Left ventricle myocardium superior (tissue), 1 donor: ENCODE measurements at places on chromosomes 5 and 9. TPM values are rescaled to one million over a fixed set of nuclear protein-coding genes. Genes with fewer than 3 reads are reported as not detected.

The TLX3 gene
- not detected for total RNA-seq

The PCA3 gene
- not detected for total RNA-seq

The OGN gene
- total RNA-seq: 8.1 TPM

The INSL6 gene
- total RNA-seq: not detected

The DPYSL3 gene
- total RNA-seq: 19.5 TPM

The PCDHB15 gene
- 2.6 TPM for total RNA-seq

The PARP8 gene
- 6.2 TPM for total RNA-seq

The PMPCA gene
- total RNA-seq: 77.8 TPM

The GNA14 gene
- total RNA-seq: 1.7 TPM

The RAB3C gene
- 0.84 TPM for total RNA-seq

The SLC27A6 gene
- 52.2 TPM for total RNA-seq

The SPAAR gene
- total RNA-seq: 9.8 TPM

GRCh38 chr5:95350631-95351030, 40.5 kb upstream of the FAM81B start:
- DNase-seq: no peak

DNA sequence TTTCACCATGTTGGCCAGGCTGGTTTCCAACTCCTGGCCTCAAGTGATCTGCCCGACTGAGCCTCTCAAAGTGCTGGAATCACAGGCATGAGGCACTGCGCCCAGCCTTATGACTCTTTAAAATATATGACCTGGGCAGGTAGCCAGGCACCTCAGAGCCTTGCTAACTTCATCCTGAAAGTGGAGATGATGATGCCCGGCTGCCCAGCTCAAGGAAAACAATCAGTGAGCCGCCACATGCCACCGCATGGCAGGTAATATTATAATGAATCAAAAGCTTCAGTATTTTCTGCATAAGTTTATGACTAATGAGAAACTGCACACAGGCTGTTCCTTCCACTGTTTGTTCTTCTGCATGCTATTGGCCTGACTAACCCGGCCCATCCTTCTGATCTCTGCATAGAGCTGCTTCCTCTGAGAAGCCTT, 30.4 kb upstream of the DMRT1 start:
- peak; percentile 59 for DNase-seq

DNA sequence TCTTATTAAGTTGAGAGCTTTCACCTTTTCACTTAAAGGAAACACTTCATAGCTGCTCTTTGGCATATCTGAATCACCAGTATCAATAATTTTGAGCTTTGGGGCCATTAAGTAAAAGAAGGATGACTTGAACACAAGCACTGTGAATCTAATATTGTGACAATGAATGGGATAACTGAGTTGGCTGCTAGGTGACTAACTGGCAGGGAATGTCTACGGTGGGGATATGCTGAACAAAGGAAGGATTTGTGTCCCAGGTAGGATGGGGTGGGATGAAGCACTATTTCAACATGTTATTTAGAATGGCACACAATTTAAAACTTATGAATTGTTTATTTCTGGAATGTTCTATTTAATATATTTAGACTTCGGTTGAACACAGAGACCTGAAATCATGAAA, 123.6 kb downstream of the TEX10 start:
- DNase-seq: no peak

GRCh38 chr5:31270396-31270795, 76.9 kb downstream of the CDH6 start:
- no peak for DNase-seq

GRCh38 chr9:109476642-109477257, 21.4 kb downstream of the PTPN3 start:
- no peak for DNase-seq

- no peak for DNase-seq
These were observed 74.7 kb upstream of the DAPK1 start for GRCh38 chr9:87422999-87423398.

- peak; percentile 99 for DNase-seq
These were observed at the start of gene LYSMD3 for GRCh38 chr5:90529194-90529938. Gene LYSMD3, minus strand, starts transcription at chr5:90529584. Its CDS starts 4,295 bp downstream, at chr5:90525289.

DNA sequence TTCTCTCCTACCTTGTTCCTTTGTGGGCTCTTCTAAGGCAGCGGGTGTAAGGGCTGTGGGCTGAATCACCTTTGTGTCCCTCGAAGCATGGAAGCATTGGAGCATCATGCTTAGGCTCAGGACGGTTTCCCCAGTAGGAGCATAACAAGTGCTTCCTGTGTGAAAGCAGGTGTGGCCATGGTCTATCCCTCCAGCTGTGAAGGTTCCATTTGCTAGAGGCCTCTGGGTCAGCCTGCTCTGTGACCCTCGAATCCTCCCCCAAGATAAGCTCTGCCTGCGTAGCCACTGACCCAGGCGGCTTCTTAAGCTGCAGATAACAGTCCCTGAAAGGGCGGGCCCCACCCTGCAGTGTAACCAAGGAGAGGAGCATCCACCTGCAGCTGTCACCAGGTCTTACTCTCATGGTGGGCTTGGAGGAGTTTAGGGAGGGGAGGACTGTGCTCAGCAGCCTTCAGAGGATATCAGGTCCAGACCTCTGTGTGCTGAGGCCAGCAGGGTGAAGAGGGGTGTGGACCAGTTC, 8.4 kb upstream of the NDST1 start:
- no peak for DNase-seq

- DNase-seq: no peak
These were observed 1.1 kb upstream of the SV2C start for GRCh38 chr5:76081811-76082771.

- DNase-seq: no peak
These were observed 10.4 kb upstream of the F2R start for GRCh38 chr5:76705574-76705973.

- peak; percentile 39 for DNase-seq
These were observed 368 bp downstream of the SH3TC2 start for GRCh38 chr5:149062371-149063016.

DNA sequence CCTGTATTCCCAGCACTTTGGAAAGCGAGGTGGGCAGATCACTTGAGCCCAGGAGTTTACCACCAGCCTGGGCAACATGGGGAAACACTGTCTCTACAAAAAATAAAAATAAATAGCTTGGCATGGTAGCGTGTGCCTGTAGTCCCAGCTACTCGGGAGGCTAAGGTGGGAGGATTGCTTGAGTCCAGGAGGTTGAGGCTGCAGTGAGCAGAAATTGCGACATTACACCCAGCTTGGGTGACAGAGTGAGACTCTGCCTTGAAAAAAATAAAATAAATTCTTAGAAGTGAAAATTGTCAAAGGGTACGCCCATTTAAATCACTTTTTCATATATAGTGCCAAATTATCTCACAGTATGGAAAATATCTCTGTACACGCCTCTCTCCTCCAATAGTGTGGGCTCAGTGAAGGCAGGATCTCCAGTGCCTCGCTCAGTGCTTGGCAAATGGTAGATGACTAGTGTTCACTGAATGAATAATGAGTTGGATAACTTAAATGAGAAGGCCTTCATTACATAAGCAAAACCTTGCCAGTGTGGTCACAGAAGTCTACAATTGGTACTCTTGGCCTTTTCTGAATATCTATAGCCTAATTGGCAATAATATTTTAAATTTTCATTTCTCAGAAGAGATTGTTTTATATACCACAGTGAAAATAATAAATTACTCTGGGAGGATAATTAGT, 9.4 kb upstream of the CCL28 start:
- DNase-seq: no peak

GRCh38 chr5:138832218-138832617, 42.9 kb downstream of the LRRTM2 start:
- no peak for DNase-seq

- DNase-seq: no peak
These were observed 118.8 kb downstream of the PRDM6 start for GRCh38 chr5:123207852-123208251.

DNA sequence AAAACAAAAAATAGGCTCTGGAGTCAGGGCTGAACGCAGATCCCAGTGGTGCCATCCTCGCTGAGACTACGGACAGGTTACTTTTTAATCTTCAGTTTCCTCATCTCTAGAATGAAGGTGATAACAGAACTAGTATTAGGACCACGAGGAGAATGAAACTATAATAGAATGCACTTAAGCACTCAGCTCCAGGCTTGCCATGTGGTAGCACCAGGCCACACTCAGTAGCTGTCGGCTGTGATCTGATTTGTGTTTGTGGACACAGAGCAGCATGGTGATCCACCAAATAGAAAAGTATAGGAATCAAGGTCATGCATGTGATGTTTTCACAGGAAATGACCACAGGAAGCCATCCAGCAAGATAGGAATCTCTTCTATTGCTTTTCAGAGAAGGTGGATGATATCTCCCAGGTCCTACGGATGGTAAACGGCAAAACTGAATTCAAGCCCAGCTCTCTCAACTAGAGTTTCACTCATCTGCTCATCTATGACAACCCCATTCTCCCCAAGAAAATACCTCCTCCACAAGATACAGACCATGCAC, 498.0 kb downstream of the SPOCK1 start:
- no peak for DNase-seq

- DNase-seq: no peak
These were observed 383.9 kb downstream of the MAT2B start for GRCh38 chr5:163889369-163889768.

DNA sequence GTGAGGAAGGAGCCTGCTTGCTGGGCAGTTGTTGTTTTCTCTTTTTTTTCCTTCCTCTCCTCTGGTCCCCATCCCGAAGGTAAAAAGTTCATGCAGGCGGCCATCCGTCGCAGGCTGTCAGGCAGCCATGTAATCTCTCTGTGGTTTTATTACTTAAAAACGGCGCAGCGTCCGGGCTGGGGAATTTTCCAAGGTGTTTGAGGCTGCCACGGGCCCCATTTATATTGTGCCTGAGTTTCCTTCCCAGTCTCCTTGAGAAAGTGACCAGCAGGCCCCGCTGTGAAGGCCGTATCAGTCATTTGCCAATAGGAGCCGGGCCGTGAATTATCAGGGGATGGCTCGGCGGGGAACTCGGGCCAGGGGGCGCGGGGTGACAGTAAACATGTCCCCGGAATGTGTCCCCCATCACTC, 289.7 kb downstream of the PBX3 start:
- no peak for DNase-seq

DNA sequence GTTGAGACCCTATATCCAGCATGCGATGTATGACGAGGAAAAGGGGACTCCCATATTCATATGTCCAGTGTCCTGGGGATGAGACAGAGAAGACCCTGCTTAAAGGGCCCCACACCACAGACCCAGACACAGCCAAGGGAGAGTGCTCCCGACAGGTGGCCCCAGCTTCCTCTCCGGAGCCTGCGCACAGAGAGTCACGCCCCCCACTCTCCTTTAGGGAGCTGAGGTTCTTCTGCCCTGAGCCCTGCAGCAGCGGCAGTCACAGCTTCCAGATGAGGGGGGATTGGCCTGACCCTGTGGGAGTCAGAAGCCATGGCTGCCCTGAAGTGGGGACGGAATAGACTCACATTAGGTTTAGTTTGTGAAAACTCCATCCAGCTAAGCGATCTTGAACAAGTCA, 17.1 kb downstream of the BTNL3 start:
- DNase-seq: no peak

GRCh38 chr5:1051366-1051720, 42.7 kb downstream of the NKD2 start:
- DNase-seq: no peak

GRCh38 chr5:155983954-155984353, 343.0 kb upstream of the SGCD start:
- DNase-seq: no peak

DNA sequence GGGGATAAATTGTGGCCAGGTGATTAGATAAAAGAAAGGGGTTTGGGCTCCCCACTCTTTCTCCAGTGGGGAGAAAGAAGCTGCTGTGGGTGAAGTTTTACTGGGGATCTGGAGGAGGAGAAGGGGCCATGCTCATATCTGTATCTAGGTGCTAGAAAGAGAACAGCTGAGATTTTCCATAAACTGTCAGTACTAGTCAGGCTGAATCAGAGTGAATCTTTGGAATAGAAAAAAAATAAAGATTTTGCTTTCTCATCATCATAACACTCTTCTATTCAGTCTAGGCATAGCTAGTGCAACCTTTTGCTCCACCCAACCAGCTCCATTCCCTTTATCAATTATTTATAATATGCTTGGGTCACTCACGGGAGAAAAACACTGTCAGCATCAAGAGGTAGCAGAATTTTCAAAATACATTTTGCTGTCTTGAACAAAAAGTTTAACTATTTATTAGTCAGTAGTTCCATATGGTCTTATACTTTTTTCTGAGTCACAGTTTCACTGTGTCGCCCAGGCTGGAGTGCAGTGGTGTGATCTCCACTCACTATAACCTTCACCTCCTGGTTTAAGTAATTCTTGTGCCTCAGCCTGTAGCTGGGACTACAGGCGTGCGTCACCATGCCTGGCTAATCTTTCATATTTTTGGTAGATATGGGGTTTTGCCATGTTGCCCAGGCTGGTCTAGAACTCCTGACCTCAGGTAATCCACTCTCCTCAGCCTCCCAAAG, 21.3 kb upstream of the ERMP1 start:
- no peak for DNase-seq

GRCh38 chr5:172939071-172939470, 20.2 kb upstream of the RPL26L1 start:
- no peak for DNase-seq

- DNase-seq: no peak
These were observed 26.0 kb downstream of the ACTBL2 start for GRCh38 chr5:57456531-57457135.

- DNase-seq: no peak
These were observed 94.6 kb downstream of the RAPGEF1 start for GRCh38 chr9:131645078-131645776.

DNA sequence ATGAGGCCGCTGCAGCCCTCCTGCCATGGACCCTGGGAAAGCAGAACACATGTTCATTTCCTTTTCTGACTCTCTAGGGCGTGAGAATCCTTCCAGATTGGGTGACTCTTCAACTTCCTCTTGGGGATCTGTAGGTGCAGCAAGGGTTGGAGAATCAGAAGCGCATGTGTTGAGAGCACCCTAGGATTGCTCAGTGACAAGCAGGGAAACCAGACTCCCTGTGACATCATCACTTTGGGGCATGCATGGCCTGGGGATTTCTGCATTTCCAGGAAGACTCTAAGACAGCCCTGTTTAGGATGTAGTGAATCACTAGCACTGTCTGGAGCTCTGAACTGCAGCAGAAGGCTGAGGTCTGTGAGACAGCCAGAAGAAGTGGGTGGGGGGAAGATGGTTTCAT, 15.1 kb upstream of the LCP2 start:
- DNase-seq: no peak

- DNase-seq: no peak
These were observed 1108.3 kb upstream of the DMAC1 start for GRCh38 chr9:8907868-8908267.

- DNase-seq: no peak
These were observed 728.2 kb downstream of the BRINP1 start for GRCh38 chr9:118640836-118641560.

DNA sequence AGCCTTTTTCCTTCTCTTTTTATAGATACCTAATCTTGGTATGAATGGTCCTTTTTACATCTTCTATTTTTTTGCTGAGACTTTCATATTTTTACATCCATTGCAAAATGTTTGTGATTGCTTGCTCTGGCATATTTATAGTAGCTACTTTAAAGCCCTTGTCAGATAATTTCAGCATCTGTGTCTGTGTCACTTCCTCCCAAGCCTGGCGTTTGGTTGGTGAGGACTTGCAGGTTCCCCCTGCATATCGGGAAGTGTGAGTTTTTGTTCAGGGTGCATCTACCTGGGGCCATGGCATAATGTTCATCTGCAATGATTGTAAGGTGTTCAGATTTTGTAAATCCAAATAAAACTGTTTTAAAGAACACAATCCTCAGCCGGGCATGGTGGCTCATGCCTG, 8.9 kb downstream of the FBXW5 start:
- DNase-seq: no peak
